ENCODE measurements at places on chromosomes 11 and 22.

DNA sequence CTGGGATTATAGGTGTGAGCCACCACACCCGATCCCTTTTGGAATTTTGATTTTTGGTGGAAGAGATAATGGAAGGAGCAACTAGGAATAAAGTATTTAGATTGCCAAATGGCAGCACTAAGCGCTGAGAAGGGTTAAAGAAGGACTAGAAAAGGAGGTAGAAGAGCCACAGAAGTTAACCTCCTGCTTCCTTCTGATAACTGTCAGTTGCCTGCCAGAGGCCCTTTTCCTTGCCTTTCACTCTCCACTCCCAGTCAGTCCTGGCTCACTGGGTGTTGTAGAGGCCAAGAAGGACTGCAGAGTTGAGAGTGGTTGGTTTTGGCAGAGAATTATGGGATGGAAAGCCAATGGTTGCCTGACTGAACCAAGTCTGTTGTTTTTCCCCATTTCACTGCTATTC lies 19.3 kb downstream of the ZC3H12C start:
- no peak for DNase-seq

DNA sequence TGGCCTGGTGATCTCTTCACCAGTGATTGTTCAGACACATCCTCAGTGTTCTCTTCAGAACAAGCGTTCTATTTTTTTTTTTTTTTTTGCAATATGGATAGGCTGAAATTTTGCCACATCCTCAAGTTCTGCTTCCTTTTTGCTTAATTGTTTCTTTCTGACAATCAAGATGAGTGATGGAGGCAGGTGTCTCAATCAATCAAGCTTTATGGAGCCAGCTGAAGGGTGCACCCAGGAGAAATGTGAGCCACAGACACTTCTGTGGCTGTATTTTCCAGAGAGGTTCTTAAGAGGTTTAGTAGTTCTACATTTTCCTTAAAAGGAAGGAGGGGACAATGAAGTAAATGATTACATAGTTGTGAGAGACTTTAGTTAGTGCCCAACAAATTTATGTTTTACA lies 43.9 kb upstream of the ASPHD2 start:
- no peak for DNase-seq

- no peak for DNase-seq
Measured at GRCh38 chr11:85821636-85822035, 10.7 kb upstream of the SYTL2 start.

- DNase-seq = no peak
Measured at GRCh38 chr11:61150706-61151544, 10.3 kb downstream of the VPS37C start.

GRCh38 chr11:102626676-102627075 lies 1.5 kb upstream of the MMP20 start:
- DNase-seq = no peak

GRCh38 chr22:28980326-28980725 lies 81.3 kb downstream of the C22orf31 start:
- no peak for DNase-seq

DNA sequence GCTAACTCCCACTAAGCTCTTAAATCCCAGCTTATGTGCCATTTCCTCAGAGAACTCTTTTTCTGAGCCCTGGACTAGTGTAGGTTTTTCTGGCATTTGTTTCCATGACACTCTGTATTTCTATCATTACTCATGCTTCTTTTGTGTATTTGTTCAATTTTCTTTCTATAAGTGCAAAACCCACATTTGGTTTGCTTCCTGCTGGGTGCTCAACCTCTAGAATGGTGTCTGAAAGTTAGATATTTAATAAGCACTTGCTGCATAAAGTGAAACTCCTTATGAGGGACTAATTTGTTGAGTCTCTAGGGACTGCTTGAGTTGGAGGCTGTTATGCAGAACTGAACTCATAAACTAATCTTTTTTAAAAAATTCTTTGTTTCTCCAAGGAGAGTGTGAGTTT lies 68.6 kb downstream of the SYT9 start:
- no peak for DNase-seq

DNA sequence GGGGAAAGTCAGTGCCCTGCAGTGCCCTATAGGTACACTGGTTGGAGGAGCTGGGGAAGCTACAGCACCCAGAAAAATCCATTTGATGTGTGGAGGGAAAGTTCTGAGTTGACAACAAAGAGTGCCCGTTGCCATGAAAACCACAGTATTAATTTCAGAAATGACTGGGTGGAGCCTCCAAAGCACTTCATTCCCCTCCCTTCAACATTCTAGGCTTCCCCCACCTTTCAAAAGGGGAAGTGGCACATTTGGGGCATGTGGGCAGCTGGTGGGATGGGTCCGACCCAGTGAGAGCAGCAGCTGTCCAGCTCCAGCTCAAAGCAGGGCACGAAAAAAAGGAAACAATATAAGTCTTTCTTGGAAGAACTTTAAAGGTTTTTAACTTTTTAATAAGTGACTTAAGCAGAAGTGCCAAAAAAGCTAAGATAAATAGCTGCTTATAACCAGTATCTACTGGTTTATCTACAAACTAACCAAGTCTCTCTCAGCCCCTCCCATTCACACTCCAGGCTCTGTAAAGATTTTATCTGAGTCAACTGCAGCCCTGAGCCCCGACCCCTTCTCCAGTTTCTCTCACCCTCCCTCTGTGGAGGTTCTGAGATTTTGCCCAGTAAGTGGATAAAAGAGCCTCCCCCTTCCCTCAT lies 9.0 kb upstream of the AHNAK start:
- no peak for DNase-seq

DNA sequence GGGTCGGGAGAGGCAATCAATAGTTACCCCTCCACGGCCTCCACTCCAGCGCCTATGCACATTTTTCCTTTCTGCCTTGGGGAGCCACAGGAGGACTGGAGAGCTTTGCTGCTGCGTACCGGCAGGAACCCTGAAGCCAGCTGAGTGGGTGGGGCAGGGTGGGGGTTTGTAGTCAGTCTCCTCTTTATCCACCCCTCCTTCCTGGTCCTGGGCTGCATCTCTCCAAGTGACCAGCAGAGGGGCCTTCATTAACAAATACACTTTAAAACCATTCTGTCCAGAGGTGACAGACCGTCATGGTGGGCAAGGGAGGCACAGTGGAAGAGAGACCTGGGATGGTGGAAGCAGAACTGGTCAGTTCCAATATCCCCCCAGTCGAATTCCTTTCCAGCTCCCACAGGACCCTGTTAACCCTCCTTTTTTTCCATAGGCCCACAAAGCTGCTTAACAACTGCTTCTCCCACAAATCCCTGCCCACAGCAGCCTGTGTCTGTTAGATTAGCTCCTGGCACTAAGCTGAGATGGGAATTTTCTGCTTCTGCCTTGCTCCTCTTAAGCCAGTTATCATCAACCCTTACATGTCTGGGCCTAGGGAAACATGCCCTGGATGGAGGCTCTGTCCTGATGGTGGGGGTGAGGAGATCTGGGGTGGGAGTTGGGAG lies 3.9 kb upstream of the ABCG4 start:
- peak; percentile 92 for DNase-seq

GRCh38 chr11:134573857-134574256 lies 161.8 kb upstream of the B3GAT1 start:
- no peak for DNase-seq

DNA sequence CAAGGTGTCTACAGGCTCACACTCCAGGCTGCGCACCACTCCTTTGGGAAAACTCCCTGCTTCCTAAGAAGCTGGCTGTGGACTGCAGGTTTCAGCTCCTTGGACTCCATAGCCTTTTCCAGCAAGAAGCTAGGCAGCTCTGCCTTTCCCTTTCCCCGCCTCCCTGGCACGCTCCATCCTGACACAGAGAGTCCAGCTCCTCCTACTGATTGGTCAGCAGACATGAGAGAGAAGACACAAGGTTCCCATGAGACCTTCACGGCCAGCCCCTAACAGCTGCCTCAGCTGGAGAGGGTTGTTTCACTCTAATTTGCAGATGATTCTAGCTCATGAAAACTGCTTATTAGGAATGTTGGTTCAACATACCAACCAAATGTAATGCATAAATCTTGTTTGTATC lies 27.6 kb downstream of the TENM4 start:
- DNase-seq = peak; percentile 67

GRCh38 chr22:35330258-35330861 lies 30.7 kb downstream of the TOM1 start:
- no peak for DNase-seq

DNA sequence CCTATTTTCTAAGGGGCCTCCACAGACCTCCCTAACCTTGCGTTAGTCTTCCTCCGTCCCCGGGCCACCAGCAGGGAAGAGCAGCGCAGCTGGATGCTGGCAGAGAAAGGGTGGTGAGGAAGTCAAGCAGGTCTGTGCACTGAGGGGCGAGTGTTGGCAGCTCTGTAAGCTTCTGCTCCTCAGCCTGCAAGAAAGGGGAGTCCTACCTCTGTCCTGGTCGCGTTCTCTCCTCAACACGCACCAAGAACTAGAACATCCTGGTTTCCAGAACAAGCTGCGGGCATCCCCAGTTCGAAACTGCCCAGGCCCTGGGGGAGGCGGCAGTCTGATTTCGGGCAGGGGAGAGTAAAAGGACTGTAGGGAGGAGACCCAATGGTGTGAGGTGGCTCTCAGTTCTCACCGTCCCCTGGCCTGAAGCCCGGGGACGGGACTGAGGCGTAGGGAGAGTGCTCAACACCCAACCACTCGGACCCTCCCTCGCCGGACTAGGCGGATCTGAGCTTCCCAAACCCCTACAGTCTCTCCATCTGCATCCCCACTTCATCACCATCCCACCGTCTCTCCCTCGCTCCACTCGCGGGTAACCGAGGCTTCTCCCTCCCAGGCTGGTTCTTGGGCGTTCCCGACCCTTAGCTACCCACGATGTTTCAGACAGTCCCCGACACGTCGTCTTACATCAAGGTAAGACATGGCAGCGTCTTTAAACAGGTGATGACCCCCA lies 7.7 kb upstream of the FLI1 start:
- DNase-seq = peak; percentile 57

DNA sequence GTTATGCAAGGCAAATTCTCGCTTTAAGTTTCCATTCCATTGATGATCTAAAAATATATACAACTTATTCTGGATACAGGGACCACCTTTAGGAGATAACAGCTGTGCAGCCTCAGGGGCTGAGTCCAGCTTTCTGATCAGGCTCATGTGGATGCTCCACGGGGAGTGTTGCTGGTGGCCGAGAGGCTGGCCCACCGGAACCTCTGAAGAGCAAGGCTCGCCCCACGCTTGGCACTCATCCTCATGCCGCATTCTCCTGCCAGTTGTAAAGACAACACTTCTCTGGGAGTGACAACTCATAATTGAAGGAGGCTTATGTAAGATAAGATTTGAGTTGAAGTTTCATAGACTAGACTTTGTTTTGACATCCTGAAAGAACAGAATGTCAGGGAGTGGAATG lies 123.5 kb downstream of the MPPED1 start:
- DNase-seq = no peak

DNA sequence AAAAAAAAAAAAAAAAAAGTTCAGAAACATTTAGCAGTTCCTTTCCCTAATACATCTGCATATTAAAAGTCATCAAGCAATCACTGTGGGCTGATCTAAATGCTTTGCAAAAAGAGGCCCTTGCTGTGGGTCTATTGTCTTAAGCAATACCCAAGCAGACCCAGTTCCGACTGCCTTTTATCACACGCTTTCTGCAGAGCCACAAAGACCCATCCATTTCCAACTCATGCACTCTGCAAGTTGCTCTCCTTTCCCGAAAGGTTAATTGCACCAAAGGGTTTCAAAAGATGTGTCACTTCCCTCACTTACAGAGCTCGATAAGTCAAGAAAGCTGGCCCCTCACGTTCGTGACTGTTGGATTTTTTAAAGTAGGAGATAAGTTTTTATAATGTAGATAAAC lies 138.9 kb downstream of the MPPED1 start:
- DNase-seq = no peak

DNA sequence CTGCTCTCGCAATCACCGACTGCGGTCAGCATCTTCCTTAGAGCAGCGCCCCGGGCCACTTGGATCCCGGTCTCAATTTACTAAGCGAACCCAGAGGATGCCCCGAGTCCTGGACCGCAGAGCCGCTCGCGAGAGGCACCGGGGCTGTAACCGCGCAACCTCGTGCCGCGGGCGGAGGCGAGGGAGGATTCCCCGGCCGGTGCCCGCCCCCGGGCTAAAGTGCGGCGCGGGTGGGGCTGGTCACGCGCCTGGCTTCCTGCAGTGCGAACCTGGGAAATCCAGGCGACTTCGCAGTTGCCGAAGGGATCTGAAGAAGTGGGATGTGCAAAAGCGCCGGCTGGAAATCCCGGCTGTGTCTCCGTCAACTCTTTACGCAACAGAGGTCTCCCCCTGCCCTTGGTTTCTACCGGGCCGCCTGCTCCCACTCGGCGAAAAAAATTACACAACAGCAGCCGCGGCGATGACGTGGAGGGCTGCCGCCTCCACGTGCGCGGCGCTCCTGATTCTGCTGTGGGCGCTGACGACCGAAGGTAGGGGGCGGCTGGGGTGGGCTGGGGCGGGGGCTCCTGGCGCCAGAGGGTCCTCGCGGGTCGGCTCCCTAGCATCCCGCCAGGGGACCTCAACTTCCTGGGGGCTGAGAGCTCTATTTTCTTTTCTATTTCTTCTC lies at the start of gene NCR3LG1:
TSS of gene NCR3LG1 (plus strand) at position 291 of the 667 bp plus-strand sequence. CDS start at position 461, 170 bp downstream.
- DNase-seq = peak; percentile 57

DNA sequence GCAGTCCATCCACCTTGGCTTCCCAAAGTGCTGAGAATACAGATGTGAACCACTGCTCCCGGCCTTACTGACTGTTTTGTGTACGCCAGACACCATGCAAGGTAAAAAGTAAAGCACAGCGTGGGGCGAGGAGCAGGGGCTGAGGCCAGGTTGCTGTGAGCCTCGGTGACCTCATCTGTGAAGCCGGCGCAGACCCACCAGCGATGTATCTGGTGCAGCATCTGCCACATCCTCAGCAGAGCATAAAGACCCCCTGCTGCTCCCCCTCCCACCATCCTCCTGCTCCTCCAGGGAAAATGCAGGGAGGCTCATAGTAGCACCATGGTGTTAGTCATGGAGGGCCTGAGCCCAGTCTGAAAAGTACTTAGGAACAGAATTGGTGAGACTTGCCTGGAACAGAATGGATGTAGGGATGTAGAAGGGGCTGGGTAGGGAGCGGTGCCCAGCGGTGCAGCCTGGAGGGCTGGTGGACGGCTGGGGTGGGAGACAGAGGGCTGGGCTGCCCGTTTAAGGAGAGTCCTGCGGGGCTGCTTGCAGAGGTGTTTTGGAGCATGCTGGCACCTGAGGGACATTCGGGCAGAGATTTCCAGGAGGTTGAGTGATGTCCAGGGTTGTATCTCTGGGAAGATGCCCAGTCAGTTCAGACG lies 462.4 kb downstream of the BRD1 start:
- no peak for DNase-seq

DNA sequence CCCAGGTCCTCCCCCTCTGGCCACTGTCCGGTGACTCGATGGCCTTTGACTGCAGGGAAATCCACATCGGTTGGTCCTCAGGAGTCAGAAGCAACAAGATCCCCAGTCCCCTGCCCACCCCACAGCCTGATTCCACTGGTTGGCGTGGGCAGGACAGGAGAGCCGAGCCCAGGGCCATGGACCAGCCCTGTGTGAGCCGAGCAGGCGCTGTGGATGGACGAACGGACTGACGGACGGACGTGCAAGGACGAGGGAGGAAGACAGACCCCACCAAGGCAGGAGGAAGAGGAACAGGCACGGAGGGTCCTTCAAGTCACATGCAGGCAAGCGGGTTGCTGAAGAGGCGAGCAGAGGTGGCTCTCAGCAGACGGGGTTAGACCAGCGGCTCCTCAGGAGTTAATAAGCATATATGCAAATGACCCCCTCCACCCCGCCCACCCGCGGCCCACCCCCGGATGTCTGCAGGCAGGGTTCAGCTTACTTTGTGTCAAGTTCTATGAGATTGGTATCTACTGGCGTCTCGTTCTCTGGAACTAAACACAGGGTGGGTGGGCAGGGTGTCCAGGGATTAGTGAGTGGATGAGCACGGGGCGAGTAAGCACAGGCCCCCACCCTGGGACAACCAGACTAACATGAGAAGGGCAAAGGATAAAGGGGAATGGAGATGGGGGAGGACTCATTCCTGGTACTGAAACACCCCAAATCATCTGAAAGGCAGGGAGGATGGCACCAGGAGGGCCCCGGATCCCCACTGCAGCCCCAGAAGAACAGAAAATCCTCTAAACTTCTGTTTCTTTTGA lies 26.8 kb downstream of the TPBGL start:
- DNase-seq = peak; percentile 57
